Activated CD8-positive, alpha-beta memory T cell treated with anti-CD3 and anti-CD28 coated beads for 24 hours (primary cell): ENCODE measurements at places on chromosomes 4 and X.

- no peak for DNase-seq
Observed at GRCh38 chr4:173243917-173244658, 75.5 kb downstream of the GALNT7 start.

- no peak for DNase-seq
Observed at GRCh38 chr4:142574306-142574705, 271.8 kb downstream of the INPP4B start.

DNA sequence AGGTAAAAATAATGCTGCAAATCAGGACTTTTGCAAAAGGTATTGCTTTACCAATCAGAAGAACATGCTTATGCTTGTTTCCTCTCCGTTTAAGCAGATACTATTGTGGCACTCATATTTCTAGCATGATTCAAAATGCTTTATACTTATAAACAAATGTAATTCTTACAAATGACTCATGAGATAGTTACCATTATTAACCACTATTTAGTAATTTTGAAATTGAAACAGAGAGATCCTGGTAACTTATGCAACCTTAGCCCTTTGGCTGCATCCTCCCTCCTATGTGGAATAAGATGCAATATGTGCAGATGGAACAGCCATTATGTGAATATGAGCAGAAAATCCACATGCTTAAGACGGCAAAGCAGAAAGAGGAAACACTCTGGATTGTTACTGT is 164.7 kb downstream of the PCDH18 start:
- DNase-seq: no peak

DNA sequence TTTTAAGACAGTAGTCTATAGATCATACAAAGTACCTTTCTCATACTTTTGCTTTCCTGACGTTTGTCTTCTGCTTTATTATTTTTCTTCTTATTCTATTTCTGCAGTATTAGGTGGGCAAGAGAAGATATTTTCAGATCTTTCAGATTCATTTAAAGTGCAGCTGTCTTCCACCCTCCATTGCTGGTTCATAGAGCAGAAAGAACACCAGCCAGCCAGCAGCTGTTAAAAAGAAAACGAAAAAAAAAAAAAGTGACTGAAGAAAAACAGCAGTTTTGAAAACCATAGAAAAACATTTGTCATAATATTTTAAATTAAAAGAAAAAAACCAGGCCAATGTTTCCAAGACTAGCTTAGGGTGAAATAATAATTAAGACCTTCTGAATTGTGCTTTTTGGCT is 42.9 kb downstream of the SMAD1 start:
- no peak for DNase-seq

DNA sequence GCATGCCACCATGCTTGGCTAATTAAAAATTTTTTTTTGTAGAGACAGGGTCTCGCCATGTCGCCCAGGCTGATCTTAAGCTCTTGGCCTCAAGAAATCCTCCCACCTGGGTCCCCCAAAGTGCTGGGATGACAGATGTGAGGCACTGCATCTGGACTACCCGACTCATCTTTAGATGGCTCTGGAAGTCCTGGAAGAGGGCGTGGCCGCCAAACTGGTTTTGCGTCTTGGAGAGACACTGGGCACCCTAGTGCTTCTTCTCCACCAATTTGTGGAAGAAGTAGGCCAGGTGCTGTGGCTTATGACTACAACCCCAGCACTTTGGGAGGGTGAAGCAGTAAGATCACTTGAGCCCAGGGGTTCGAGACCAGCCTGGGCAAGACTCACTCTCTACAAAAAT is 47.6 kb downstream of the HOPX start:
- DNase-seq: no peak

DNA sequence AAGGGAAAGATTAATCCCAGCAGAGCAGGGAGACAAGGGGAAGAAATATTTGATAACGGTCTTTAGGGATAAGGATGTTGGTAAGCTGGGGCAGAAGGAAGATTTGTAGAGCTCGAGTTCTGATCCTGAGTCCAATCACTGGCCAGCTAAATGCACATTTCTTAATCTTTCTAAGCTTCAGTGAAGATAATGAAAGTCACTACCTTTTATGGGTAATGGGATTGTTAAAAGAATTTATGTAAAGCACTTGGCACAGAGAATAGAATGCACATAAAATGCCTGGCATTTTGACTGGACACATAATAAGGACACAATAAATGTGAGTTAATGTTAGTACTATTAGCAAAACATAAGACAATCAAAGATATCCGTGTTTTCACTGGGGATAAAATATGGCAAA is 43.3 kb downstream of the NCAPG start:
- DNase-seq: no peak

GRCh38 chrX:68659385-68659784 is 11.9 kb downstream of the STARD8 start:
- no peak for DNase-seq

DNA sequence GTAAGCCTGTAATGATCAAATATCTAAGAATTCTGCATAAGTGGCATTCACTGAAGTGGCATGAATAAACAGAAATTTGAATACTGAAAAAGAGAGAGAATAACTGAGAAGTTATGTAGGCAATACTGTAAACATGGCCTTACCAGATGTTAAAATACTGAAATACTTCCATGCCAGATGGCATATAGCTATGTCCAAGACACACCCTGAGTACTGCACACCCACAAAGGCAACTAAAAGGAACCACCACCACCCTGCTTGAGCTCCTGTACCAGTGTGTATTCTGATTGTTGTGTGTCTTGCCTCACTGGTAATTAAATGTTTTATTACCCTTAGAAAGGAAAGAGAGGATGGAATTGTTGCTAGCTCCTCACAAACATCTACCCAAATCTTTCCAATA is 192.1 kb downstream of the ADAMTS3 start:
- no peak for DNase-seq

- DNase-seq: no peak
Observed at GRCh38 chr4:55447831-55448230, 52.1 kb downstream of the TMEM165 start.

- DNase-seq: no peak
Observed at GRCh38 chr4:54186371-54186770, 42.7 kb upstream of the PDGFRA start.

DNA sequence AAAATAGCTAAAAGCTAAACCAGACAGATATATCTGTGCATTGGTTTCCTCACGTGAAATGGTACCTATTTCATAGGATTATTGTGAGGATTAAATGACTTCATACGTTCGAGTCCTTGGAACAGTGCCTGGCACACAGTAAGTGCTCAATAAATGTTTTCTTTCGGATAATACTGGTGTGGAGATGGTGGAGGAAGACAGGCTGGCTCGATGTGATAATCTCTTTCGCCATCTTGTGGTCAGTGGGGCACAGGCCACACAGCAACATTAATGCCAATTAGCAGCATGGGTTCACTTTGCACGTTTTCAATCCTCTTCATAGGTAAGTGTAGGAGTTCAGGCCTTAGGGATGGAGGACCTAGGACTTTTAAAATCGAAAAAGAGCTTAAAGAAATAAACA is 9.3 kb downstream of the PAGE4 start:
- DNase-seq: no peak

GRCh38 chrX:124690495-124690894 is 344.1 kb downstream of the SH2D1A start:
- DNase-seq: no peak

DNA sequence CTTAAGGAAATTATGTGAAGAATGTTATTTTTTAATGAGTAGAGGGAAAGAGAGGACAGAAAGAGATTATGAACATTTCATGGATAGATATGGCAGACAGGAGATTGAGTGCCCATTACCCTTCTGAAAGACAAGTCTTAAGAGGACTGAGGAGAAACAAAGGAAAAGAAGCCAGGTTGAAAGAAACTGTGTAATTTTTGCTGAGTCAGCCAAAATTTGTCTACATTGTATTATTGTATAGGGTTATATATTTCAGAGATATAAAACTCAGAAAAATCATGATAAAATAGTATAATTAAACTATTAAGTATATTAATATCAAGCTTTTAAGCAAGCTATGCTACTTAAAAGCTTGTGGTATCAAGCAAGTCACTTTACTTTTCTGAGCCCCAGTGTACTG is 4.9 kb downstream of the TMPRSS11B start:
- DNase-seq: no peak

DNA sequence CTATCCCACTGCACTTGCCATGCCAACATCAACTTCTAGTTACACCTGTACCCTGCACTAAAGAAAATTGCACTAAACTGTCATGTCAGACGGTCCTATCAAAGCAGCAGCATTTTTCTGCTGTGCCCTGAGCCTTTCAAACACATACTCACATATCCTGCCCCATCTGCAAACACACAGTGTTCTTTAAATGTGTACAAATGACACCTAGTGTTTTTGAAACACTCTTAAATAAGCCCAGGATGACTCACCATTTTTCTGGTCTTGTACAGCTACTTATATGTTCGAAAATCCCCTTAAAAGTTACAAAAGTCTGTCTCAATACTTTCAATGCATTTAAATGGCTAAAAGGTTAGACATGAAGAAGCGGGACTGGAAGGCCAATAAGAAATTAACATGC is 346.7 kb upstream of the PPARGC1A start:
- no peak for DNase-seq

- DNase-seq: peak; percentile 71
Observed at GRCh38 chr4:2797545-2798305, 4.8 kb downstream of the SH3BP2 start.

DNA sequence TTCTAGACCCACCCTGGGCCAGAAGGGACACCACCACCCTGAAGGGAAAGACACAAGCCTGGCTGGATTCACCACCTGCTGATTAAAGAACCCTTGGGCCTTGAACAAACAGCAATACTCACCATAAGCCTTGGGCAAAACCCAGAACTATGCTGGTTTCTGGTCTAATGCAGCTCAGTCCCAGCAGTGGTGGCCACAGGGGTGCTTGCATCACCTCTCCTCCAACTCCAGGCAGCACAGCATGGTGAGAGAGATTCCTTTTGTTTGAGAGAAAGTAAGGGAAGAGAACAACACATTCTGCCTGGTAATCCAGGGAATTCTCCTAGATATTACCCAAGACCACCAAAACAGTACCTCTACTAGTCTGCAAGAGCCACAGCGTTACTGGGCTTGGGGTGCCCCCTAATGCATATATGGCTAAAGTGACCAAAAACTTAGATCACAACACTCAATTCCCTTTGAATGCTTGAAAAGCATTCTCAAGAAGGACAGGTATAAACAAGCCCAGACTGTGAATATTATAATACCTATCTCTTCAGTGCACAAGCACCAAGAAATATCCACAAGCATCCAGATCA is 25.7 kb downstream of the RNF128 start:
- DNase-seq: no peak

DNA sequence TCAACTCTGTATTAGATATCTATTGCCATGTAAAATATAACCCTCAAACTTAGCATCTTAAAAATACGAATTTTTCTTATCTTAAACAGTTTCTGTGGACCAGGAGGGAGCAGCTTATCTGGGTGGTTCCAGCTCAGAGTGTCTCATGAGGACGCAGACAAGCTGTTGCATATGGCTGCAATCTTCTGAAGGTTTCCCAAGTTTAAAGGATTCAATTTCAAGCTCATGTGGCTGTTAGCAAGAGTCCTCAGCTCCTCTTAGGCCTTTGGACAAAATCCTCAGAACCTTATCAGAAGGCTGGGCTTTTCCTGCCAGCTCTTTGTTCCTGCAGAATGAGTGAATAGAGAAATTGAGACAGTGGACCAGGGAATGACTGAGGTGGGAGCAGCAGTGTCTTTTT is 2.8 kb upstream of the CTSO start:
- no peak for DNase-seq

GRCh38 chr4:81746773-81747172 is 275.1 kb upstream of the RASGEF1B start:
- no peak for DNase-seq

DNA sequence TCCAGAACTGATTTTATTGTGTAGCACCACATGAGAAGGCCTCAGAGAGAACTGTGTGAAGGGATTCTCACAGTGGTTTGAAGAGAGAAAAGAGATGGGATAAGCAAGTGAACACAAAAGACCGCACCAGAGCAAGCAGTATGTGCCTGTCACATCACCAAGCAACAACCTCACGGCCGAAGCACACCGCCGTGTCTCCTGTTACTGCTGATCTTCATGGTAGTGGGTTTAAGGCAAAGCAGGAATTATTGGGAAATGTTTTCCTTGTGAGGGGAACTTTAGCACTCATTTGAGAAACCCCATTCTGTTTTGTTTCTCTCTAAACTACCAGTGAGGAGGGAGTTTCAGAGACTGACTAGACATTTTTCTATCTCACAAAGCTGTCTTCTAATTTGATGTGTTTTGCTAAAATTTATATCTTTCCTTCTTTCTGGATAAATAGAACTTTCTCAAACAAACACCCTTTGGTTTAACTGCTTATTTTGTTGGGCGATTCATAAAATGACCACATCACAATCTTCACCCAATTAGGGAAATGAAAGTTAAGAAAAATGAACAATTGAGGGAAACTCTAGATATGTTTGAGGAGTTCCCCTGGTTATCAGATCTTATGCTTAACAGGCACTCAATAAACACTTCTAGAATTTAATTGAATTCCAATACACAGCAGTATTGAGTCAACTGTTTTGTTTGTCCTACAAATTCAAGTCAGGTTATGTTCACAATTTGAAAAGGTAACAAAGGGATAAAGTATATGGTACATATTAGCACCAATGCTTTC is 16.5 kb downstream of the SH3KBP1 start:
- DNase-seq: no peak

DNA sequence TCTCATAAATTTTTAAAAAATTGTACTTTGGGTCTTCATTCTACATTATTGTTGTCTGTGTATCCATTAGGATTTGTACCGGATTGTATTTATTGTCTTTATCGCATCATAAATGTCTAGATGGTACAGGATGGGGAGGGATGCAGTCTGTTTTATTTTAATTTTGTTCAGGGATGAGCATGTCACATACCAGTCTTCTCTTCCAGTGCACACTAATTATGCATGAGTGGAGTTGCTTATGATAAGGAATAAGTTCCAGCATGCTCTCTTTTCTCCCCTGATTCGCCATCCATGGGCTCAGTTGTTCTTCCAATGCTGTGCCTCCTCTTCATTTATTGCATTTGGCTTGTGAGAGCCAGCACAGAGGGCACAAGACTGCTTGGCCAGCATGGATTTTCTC is 54.3 kb downstream of the PPEF1 start:
- no peak for DNase-seq

GRCh38 chr4:127217586-127218229 is 415.0 kb upstream of the INTU start:
- DNase-seq: no peak

DNA sequence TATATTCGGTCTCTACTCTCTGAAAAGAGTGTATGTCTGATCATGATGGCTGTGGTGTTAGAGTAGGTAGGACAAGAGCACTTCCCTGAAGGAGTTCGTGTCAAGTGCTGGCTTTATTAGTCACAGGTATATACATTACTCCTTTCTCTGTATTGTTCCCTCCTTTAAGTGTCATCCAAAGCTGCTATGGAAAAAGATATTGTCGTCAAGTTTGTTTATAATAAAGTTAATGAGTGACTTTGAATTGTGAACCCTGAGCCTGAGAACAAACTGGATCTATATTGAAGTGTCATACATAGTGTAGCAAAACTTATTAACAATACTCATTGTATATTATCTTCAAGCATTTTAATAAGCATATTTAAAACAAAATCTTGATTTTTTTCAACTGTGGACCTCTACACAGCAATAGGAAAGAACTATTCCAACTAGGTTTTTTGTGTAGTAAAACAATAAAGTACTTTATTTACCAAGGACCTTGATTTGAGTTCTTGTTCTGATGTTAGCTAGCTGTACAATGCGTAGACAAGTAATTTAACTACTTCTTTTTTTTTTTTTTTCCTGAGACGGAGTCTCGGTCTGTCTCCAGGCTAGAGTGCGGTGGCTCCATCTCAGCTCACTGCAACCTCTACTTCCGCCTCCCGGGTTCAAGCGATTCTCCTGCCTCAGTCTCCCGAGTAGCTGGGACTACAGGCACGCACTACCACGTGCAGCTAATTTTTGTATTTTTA is 177.7 kb downstream of the RAPGEF2 start:
- no peak for DNase-seq
